ENCODE measurements at places on chromosomes 1 and 21.

DNA sequence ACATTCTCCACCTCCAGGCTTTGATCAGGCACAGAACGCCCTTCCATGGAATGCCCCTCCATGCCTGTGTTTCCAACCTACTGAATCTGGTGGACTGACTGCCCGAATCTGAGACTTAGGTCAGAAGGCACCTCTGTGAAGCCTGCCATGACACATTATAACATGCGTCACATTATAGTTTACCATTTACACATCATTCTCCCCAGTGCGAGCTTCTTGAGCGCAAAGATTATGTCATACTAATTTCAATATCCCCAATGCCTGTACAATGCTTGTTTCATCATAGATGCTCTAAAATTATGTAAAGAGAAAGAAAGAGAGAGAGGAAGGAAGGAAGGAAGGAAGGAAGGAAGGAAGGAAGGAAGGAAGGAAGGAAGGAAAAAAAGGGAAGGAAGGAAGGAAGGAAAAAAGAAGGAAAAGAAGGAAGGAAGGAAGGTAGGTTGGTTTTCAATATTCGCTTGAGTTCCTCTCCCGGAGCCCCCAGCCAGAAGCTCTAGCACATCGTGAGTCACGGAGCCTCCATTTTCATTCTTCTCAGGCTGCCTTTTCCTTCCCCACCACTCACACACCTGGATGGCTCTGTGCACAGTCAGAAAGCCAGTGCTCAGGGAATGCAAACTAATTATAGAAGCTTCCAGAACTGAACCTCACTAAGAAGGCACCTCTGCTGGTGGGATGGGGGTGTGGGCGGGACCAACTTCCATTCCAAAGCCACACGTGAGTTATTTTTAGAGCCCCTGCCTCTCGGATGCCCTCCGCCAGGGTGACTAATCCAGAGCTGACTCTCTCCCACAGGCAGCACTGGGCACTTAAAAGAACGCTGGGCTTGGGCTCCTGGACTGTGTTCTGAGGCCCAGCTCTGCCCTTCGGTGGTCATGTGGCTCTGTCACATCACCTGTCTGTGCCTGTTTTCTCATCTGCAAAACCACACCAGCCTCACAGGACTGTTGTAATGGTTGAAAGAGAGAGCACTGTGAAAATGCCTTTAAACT is 27.4 kb downstream of the LAMB3 start:
- DNase-seq, result no peak

GRCh38 chr1:6129313-6129712 is 50.8 kb downstream of the CHD5 start:
- DNase-seq, result no peak

DNA sequence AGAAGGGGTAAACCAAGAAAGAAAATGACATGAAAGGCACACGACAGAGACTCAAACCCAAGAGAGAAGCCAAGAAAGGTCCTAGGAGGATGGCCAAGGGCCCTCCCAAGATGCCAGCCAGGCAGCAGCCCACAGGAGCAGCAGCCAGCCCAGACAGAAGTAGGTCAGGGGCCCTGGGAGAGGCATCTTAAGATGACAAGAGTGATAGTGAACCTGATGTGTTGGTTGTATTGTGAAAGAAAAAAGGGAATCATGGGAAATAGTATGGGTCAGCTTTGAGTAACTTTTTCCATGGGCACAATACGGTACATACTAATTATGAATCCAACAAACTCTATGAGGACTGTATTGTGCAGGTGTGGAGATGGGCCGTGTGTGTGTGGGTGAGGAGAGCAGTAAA is 3.3 kb downstream of the CCSAP start:
- no peak for DNase-seq

- no peak for DNase-seq
These were observed 20.6 kb downstream of the CEP104 start for GRCh38 chr1:3836421-3836820.

DNA sequence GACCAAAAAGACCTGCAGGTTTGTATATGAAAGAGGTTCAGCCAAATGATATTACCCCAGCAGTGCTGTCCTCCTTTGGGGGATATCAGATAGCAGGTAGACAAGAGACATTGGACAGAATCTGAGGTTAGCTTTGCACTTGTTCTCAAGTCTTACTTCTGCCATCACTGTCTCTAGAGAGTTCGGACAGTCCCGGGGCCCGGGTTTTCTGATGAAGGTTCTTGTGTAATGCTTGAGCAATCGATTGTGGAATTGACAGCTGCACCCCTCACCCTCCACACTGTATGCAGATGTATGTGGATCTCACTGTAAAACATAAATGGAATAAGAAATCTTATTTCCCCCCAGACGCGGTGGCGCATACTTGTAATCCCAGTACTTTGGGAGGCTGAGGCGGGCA is 56.2 kb upstream of the MORC3 start:
- no peak for DNase-seq

- no peak for DNase-seq
These were observed 107.5 kb upstream of the SIM2 start for GRCh38 chr21:36591326-36591970.

DNA sequence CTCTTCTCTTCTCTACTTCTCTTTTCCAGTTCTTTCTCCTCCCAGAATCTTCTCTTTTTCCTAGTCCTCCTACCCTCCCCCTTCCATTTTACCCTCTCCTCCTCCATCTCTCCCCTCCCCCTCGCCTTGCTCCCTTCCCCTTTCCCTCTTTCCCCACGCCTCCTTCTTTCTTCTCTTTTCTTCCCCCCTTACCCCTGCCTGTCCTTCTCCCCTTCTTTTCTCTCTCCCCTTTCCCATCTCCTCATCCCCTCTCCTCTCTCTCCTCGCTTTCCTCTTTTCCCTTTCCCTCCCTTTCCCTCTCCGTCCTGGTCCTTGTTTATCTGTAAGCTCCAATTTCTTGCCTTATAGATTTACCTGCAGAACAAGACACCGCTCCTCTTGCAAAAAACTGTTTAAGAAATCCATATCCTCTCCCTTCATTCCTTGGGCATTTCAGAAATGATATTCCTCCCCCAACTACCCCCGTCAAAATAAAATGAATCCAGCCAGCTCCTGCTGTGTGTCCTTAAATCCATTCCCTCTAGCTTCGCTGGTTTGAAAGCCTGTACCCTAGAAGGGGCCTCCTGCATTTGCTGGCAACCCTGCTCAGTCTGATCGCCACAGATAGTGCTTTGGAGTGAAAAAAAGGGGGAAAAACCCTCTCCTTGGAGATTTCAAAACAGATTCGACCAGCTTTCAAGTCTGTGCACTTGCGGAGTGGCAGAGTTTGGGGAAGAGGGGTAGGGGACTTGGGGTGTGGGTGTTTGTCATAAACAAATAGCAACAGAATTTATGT is 89.4 kb downstream of the PAPPA2 start:
- no peak for DNase-seq

DNA sequence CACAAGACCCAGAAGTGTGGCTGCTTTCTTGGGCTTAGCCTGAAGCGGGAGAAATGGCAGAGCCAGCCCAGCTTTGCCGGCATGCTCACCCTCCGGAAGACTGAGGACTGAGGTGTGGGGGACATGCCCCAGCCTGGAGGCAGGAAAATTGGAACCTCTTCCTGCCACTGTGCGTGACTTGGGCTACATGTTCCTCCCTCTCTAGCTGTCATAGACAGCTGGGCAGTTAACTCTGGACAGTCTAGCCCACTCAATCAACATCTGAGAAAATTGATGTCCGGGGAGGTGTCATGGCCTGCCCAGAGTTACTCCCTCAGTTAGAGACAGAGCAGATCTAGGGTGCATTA is 59.7 kb downstream of the UBE2T start:
- DNase-seq, result no peak

- DNase-seq, result no peak
These were observed 33.0 kb downstream of the ETS2 start for GRCh38 chr21:38838598-38839327.

DNA sequence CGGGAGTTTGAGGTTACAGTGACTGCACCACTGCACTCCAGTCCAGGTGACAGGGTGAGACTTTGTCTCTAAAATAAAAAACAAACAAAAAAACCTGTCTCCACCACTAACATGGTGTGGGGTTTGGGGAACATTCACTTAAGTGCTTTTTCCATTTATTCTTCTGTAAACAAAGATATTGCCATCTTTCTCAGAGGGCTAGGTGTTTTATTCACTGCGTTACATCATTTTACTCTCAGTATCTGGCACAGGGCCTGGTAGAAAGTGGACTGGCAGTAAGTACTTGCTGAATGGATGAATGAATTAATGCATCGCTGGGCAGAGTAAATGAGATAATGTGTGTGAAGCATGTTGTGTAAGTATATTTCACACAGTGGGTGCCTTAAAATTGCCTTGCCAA is 20.1 kb downstream of the KIAA0040 start:
- DNase-seq, result no peak

- DNase-seq, result no peak
These were observed 75.8 kb downstream of the RHOU start for GRCh38 chr1:228810878-228811711.

GRCh38 chr1:227546598-227547309 is 16.6 kb upstream of the ZNF678 start:
- DNase-seq, result no peak

GRCh38 chr1:240999826-241000225 is 357.2 kb downstream of the RGS7 start:
- DNase-seq, result no peak

All from endothelial cell (in vitro differentiated cells).